Renal pelvis (tissue), 12 donors: ENCODE measurements at places on chromosomes 3 and 15. TPM values are rescaled to one million over a fixed set of nuclear protein-coding genes. Genes with fewer than 3 reads are reported as not detected.

PRSS50 gene
- 5.1 TPM for polyA plus RNA-seq

CCDC39 gene
- 12.3 TPM for polyA plus RNA-seq

CDC25A gene
- 12.2 TPM for polyA plus RNA-seq

CIB1 gene
- 63.0 TPM for polyA plus RNA-seq

LCTL gene
- 0.31 TPM for polyA plus RNA-seq

GRAMD1C gene
- polyA plus RNA-seq, result 25.2 TPM

SYNM gene
- polyA plus RNA-seq, result 2.2 TPM

SLC2A2 gene
- 11.0 TPM for polyA plus RNA-seq

KNG1 gene
- 146 TPM for polyA plus RNA-seq

WDR72 gene
- polyA plus RNA-seq, result 73.1 TPM

ST3GAL6 gene
- polyA plus RNA-seq, result 81.5 TPM

MEIS2 gene
- polyA plus RNA-seq, result 138 TPM

RPL15 gene
- 2,318 TPM for polyA plus RNA-seq

CACNA2D2 gene
- 18.3 TPM for polyA plus RNA-seq

- DNase-seq, result peak; percentile 42
These were observed 1.8 kb downstream of the CADPS start for GRCh38 chr3:62873451-62873760.

- no peak for DNase-seq
These were observed 39.2 kb downstream of the BBX start for GRCh38 chr3:107561980-107562379.

GRCh38 chr3:36193448-36193847, 186.9 kb upstream of the STAC start:
- DNase-seq, result no peak

DNA sequence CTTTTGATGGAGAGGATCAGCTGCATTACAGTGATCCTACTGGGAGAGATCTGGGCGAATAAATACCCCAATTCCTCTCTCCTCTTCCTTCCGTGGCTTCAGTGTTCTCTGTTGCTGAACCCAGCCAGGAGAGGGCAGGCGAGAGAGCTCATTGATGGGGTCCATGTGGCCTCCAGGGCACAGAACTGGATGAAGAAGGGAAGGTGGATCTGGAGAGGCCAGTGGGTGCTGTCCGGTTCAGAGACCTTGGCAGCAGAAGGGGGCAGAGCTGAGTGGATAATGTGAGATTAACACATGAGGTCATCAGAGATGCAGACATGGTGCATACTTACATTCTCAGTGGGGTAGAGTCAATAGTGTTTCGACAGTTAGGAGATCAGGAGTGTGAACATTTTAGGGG, 193.6 kb downstream of the CLSTN2 start:
- no peak for DNase-seq

GRCh38 chr3:113148284-113148683, 63.1 kb upstream of the BOC start:
- DNase-seq, result no peak

DNA sequence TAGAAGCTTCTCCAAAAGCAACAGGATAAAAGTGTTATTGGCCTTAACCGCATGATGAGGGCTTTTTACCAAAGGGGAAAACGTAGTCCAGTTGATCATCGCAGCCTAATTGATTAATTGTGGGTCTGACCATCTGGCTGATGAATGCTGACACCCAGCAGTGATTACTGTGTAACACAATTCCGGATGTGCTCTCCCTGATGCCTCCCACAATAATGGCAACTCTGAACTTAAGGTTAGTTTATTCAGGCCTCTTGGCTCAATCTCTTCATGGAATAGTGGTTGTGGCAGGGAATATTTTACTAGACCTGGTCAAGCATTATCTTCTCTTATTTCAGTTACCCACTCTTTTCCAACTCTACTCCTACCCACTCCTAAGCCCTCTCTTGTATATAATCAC, 332.9 kb downstream of the TIGIT start:
- DNase-seq, result peak; percentile 27

- DNase-seq, result no peak
These were observed 38.0 kb downstream of the SMAD3 start for GRCh38 chr15:67103432-67103831.

GRCh38 chr3:142445816-142446254, 2.0 kb downstream of the XRN1 start:
- DNase-seq, result no peak

DNA sequence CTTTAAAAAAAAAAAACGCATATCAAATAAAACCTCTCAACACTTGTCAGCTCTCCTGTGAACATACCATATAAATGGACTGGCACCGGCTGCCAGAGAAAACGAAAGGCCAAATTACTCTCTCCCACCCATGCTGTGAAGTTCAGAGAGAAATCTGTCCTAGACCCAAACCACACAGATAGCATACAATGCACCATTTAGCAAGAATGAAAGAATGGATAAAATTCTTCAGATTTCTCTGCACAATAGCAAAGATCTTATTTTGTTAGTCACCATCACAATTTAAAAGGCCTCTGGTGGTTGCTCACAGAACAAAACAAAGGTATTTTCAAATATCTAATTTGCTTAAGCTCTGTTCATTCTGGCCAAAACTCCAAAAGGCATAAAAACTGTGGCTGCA, 93.9 kb upstream of the BHLHE40 start:
- no peak for DNase-seq

GRCh38 chr3:113867506-113867905, 28.9 kb downstream of the GRAMD1C start:
- DNase-seq, result no peak

- no peak for DNase-seq
These were observed 167.3 kb downstream of the FAM43A start for GRCh38 chr3:194852831-194853508.

GRCh38 chr15:38882221-38882620, 317.6 kb upstream of the RASGRP1 start:
- no peak for DNase-seq

DNA sequence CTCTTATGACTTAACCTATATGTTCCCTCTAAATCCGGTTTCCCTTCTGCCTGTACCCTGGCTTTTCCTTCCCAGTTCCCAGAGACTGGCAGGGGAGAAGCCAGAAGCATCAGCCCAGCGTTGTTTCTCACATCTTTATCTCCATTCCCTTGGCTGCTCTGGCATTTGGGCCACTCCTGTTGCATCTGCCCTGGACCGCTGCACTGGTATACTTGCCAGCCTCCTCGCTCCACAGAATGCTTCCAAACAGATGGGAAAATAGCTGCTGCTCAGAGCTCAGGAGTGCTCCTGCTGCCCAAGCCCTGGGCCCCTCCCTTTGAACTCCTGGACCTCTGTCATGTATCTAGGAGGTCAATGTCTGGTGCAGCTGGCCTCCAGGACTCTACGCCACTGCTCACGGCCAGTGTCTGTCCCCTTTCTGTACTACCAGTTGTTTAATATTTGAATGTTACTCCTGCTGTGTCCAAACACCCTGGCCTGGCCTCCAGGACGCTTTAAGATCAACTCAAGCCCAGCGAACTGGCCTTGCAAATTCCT, 6.8 kb downstream of the SPINT1 start:
- no peak for DNase-seq

DNA sequence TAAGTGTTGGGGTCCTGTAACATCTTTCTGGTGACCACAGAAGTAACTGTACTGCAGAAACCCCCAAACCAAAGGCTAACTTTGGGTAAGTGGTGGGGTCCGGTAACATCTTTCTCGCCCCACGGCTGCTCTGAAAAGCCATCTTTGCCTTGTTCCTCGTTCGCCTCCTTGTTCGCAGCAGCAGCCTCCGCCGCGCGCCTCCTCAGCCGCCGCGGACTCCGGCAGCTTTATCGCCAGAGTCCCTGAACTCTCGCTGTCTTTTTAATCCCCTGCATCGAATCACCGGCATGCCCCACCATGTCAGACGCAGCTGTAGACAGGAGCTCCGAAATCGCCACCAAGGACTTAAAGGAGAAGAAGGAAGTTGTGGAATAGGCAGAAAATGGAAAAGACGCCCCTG, 316.8 kb downstream of the TUSC7 start:
- no peak for DNase-seq

GRCh38 chr15:59931646-59932261, 72.4 kb upstream of the FOXB1 start:
- no peak for DNase-seq

GRCh38 chr3:37026851-37027250, 33.5 kb downstream of the MLH1 start:
- no peak for DNase-seq

- DNase-seq, result no peak
These were observed 58.0 kb upstream of the FURIN start for GRCh38 chr15:90810354-90810753.

- DNase-seq, result peak; percentile 12
These were observed 45.7 kb downstream of the C2CD4B start for GRCh38 chr15:62119227-62119864.

DNA sequence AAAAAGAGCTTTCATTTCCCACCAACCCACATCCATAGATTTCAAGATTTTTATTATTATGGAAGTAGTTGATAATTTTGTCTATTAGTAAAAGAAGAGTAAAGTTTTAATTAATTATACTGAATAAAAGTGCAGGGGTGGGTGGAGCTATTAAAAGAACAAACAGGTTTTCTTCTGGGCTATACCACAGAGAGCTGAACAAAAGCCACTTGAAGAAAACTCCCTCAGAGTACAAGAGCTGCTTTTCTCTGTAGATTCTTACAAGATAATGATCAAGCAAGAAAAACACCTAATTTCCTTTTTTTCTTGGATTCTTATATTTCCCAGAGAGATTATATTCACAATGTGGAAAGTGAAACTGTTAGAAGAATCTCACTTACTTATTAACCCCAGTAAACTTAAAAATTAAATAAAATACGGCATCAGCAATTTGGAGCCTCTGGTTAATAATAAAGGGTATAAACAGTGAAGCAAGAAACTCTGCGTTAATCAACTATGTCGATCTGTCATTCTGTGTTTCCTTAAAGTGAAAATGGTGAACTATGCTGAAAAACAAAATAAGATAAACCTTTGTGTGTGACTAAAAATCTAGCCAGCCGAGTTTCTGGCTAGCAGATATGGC, 84.9 kb downstream of the THBS1 start:
- DNase-seq, result no peak

DNA sequence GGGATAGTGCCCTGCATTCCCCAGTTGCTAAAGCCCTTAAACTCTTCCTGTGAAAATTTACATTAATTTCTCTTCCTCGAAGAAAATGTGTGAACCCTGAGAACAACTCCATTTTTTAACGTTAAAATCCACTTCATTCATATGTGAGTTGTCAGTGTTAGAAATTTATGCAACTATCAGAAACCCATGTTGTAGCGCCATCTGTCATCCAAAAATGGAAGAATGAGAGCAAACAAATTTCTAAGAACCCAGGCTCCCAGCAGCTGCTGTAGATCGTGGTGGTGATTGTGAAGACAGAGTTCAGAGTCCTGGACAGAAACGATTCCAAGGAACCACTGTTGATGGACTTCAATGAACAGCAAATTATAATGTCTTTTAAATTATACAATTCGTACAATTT, 179.7 kb upstream of the NDN start:
- DNase-seq, result no peak

DNA sequence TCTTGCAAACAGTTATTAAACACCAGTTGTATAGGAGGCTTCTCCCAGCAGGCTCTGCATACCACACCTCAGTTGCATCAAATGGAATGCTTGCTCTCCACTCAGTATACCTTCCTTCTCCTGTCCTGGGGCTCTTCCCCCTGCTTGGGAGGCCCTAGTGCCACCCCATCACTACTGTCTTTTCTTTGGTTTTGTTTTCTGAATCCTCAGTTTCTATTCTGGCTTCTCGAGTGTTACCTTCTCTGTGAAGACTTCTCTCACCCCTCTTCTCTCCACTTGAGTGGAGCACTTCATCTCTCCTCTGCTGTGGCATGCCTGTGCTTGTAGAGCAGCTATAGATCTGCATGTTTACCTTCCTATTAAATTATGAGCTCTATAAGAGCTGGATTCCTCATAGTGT, 75.7 kb upstream of the TPRG1 start:
- DNase-seq, result no peak

GRCh38 chr3:182909318-182910040, 70.9 kb downstream of the DCUN1D1 start:
- peak; percentile 16 for DNase-seq

- DNase-seq, result no peak
These were observed 271.3 kb upstream of the TPRG1 start for GRCh38 chr3:188900421-188900951.

GRCh38 chr3:106540743-106541142, 671.9 kb upstream of the CBLB start:
- no peak for DNase-seq
